Epithelial cell of prostate (primary cell): ENCODE measurements at places on chromosomes 7 and 10.

DNA sequence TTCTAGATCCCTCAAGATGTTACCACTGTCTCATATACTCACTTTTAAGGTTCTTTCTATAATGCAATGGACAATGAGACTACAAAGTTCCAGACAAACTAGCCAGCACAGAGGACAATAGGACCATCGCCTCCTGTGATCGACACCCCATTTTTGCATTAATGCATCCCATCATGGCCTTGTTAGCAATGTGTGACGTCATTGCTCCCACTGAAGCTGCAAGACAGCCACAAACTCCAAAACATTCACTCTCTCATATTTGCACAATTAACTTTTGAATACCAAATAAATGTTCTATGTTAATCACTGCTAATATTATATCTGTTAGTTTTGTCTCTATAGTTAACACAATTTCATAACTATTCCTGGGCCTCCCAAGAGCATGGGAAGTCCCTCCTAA is 88.8 kb upstream of the TMEM72 start:
- no peak for DNase-seq

DNA sequence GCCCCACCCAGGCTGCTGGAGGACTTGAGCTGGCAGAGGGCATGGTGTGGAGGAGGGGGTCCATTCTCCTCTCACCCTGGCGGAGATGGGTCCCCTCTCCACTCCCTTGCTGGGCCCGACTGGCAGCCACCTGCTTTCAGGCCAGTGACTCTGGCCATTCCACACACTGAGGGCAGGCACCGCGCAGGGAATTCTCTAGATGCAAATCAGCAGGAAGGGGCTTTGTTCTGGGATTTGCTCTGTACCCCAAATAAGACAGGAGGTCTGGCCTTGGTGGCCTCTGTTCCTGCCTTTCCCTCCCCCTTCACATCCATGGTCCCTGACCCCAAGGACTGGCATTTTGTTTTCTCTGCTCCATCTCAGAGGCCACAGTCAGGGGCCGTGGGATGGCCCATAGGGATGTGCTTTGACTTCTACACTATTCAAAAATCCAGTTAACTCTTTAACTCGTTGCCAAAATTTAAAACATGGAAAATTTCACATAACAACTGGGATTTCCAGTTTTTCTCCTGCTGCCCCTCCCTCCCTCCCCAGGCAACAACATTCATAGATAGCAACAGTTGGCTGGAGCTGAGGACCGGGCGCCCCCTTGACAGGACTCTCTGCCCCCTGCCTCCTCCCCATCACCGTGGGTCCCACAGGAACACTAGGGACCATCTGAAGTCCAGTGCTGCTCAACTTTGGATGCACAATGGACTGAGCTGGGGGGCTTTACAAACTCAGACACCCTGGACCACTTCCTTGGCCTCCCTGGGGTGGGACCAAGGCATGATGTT is 33.9 kb downstream of the PPIF start:
- no peak for DNase-seq

GRCh38 chr7:39392151-39392550 is 174.1 kb upstream of the YAE1 start:
- no peak for DNase-seq

DNA sequence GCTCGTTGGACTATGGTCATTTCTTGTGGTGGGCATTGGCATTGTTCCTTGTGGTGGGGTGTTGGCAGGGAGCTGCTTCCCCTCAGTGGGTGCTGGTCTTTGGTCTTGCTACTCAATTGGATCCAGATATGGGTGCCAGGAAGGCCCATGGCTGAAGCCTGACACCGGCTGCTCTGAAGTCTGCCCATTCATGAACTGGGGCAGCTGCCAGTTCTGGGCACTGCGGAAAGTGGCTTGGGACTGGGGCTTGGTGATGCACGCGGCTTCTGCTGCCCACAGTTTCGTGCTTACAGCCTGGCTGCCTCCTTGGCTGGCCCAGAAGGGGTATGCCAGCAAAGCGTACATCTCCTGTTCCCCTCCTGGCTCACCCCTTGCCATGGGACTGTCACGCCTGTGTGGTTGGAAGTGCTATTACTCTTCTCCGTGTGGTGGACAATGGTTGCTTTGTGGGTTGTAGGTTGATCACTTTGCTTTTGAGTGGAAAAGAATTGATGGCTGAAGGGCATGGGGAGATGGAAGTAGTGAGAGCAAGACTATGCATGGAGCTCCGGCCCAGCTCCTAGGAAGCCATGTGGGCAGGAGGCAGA is 54.7 kb downstream of the ADAMTS14 start:
- DNase-seq = no peak

DNA sequence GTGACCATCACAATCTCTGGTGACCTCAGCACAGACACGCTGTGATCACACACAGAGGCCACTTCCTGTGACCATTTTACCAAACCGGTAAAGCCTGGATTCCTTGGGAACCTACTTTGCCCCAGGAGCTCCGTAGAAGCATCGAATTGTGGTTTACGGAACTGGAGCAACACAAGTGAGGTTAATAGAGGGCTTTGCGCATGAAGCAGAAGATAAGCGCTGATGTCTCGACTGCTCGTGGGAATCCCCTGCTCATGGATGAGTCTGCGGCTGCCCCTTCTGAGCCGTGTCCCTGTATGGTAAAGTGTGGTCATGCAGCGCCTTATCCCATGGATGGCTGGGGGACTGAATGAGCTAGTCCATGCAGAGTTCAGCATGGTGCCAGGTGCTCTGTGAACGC is 53.6 kb downstream of the VIPR2 start:
- no peak for DNase-seq

DNA sequence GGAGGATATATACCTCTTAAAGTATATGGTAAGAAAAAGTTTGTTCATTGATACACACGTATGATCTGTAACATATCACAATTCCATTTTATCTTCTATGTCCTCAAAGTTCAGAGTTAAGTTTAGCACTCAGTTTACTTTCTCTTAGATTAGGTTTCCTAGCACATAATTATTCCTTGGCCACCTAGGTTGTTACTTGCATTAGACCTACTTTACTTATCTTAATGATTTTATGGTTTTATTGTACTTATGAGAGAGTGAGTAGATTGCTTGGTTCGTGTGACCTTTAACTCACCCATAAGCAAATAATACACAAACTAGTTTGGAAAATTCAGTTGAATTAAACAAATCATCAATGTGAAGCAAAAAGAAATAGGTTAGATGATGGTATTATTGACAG is 33.9 kb upstream of the SP4 start:
- no peak for DNase-seq

DNA sequence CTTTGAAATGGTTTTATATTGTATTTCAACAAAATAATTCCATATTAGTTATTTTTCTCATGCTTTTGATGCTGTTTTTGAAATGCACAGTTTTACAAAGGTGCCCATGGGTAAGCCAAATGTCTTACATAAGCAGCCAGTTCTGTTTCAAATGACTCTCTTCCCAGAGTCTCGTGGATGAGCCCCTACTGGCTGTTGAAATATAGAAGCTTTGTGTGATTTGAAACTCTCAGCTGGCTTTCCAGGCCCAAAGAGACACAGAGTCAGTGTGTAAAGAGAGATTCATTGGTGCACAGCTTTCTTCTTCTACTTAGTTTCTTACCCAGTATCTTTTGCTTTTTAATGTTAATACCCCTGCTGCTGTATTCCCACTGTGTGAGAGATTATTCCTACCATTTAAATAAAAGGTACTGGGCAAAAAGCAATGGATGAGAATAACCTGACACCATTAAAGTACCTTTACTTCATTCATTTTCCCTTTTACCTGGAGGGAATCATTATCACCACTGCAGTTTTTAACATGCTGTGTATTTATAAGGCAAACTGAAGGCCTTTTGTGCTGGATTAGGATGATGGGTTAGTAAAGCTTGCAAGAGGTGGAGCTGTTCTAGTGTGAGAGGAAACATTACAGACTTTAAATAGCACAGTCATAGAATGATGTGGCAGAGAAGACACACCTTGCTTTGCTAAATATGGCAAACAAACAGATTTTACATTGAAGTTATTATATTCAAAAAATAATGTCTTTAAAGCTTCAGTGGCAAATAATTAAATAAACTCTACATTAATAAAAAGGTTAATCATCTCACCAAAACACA is 415.1 kb downstream of the THSD7A start:
- DNase-seq = no peak
